ENCODE measurements at places on chromosomes 7 and 10.

DNA sequence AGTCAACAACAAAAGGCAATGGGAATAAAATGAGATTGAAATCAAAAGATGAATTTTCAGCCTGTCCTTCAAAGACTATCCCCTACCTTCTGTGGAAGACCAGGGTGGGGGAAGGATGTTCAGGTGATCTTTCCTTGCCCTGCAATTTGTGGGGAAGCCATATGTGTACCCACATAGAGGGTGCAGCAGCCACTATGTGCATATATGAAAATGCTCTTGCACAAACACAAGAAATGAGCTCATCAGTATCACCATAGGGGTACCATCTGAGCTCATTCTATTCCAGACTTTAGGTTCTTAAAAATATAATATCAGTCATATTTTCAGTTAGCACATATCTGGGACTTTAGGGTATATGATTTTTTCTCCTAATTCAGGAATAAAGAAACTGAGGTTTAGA lies 17.7 kb downstream of the GIMAP5 start:
- DNase-seq, result no peak

GRCh38 chr10:99912041-99912440 lies 97.7 kb downstream of the DNMBP start:
- DNase-seq, result no peak

GRCh38 chr7:11557627-11558026 lies 274.4 kb downstream of the THSD7A start:
- DNase-seq, result no peak

DNA sequence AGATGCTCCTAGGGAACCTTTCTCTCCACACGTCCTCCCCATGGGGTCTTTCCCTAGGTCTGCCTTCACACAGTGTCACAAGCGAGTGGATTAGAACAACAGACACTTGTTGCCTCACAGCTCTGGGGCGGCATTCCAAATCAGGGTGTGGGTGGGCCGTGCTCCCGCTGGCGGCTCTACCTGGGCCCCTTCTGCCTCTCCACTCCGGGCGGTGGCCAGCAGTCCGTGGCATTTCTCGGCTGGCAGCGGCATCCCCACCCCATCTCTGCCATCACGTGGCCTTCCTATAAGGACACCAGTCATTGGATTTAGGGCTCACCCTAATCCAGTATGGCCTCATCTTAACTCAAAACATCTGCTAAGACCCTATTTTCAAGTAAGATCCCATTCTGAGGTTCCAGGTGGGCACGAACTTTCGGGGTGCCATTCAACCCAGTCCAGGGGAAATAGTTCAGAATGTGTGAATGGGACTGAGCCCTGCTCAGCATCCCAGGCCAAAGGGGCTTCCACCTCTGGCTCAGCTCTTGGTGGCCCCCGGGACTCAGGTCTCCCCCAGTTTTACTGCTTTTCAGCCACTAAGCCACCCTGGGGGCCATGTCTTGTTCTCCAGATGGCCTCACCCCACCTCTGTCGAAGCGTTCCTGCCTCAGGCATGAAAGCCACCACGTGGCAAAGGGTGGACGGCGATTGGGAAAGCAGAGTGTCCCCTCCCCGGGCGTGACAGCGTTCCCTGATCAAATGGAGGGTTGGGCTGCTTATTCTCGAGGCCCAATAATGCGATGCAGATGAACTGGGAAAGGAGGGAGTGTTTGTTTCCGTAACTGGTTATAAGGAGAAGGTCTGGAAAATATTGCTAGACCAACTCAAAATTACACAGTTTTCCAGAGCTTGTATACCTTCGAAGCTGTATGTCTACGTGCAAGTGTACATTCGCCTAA lies 350.0 kb downstream of the GLRX3 start:
- no peak for DNase-seq

DNA sequence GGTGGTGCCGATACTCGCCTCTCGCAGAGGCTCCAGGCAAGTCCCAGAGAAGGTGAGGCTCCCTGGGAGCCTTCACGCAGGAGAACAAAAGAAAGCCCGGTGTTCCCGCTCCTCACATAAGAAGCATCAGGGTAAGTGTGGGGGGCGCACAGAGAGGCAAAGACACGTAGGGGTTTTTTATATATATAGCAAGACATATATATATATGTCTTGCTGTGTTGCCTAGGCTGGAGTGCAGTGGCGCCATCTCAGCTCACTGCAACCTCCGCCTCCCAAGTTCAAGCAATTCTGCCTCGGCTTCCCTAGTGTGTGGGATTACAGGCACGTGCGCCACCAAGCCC lies 61.3 kb downstream of the PDIA4 start:
- DNase-seq, result no peak

DNA sequence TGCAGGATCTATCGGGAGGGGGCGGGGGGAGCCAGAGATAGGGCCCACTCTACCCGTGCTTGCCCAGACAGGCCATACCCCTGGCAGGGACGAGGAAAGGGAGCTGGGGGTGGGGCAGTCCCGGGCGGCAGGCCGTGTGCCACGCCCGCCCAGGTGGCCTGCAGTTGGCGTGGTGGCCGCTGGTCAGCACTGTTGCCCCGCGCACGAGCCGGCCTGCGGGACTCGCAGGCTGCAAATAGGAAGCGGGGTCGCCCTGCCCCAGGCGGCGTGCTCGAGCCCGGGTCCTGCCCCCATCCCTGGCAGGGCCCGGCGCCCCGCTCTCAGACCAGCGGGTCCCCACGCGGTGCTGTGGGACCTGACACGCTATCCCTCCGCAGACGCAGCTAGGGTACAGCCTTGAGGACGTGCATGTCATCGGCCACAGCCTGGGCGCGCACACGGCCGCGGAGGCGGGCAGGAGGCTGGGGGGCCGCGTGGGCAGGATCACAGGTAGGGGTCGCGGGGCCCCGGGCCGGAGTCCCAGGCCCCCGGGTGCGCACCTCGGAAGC lies 6.7 kb downstream of the PNLIPRP2 start:
- DNase-seq, result no peak

GRCh38 chr10:98030093-98030821 lies at the start of gene CRTAC1:
TSS of gene CRTAC1 (minus strand) at chr10:98030621. CDS start at chr10:98030472, 149 bp downstream.
- DNase-seq, result peak; percentile 11

All from stimulated activated CD4-positive, alpha-beta T cell treated with anti-CD3 and anti-CD28 coated beads, Interleukin-4, amount 100 ng/mL, for 1 hour (primary cell).